Aorta (tissue), 5 donors: ENCODE measurements at places on chromosomes 4 and X. TPM values are rescaled to one million over a fixed set of nuclear protein-coding genes. Genes with fewer than 3 reads are reported as not detected.
A peak's percentile ranks its signal among the peaks of the same experiment; 100 is the strongest.

DNA sequence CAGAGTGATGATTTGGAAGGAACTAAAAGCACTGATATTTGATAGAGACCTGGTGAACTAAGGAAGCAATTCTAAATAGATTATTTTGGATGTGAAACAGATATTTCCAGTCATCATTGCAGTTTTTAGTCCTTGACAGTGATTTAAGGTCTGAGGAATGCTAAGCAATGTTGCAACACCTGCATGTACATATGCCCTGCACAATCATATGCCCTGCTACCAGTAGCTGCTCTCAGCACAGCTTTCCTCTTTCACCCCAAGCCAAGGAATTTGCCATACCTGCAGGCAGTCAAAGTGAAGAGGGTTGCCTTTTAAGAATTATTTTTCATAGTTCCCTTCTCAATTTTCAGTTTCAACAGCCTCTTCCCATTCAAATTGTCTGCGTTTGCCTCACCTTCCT is 8.7 kb upstream of the FAM47A start:
- no peak for DNase-seq

DNA sequence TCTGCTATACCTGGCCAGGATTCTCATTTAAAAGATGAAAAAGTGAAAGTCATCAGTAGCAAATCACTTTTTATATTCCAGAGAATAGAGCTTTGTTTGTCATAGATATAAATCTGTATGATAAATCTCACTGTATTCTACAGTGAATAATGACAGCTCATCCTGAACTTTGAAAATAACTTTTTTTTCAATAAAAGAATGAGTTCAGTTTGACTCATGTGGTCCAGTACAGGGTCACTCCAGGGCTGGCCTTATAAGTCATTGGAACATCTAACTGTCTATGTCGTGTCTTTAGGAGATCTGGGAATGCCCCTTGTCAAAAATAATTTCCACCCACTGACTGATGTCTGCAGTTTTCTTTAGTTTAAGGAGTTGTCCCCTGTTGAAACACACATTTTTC is 18.5 kb upstream of the CXCL8 start:
- DNase-seq = no peak

- no peak for DNase-seq
Observed at GRCh38 chr4:103424853-103425252, 226.7 kb upstream of the CENPE start.

- DNase-seq = no peak
Observed at GRCh38 chr4:53436251-53436650, 58.8 kb downstream of the FIP1L1 start.

DNA sequence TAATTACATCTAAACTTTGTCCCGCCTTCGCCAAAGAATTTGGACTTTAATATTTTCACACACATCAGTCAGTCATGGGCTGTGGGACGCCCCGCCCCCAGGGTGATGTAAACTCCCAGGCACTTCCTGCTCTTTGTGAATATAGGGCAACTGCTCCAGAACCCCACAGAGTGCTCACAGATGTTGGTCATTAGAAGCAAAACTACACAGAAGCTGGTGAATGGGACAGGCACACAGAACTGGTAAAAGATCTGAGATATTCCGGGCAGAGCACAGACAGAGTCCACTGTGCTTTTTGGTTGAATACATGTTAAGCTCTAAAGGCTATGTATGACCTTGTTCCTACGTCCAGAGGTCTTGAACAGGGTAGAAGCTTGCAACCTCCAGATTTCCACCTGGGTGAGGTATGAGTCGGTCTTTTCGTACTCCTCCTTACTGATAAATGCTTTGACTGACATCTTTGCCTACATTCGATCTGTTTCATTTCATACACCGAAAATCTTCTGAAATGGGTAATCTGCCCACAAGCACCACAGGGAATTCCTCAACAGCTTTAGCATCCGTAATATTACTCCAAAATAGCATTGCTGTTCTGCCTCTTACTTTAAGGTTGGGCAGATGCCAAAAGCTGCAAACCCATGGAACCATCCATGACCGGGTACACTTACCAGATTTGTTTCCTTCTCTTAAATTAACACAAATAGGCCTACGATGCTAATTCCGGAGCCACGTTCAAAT is 144.6 kb downstream of the AMELX start:
- peak; percentile 67 for DNase-seq

DNA sequence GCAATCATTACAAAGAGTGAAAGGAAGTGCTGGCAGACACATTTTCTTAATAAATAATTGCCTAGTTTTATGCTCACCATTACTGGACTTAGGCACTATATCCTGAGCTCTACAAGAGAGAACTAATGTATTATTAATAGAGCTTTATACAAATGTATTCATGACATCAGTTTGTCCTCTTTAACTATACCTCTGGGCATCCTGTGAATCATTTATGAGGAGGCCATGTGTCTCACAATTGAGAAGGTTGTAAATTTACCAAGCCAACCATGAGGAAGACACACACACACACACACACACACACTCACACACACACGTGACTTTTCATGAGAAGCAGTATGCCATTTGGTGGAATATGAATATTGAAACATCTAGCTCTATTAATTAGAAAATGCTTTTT is 728.2 kb downstream of the ARAP2 start:
- DNase-seq = no peak

DNA sequence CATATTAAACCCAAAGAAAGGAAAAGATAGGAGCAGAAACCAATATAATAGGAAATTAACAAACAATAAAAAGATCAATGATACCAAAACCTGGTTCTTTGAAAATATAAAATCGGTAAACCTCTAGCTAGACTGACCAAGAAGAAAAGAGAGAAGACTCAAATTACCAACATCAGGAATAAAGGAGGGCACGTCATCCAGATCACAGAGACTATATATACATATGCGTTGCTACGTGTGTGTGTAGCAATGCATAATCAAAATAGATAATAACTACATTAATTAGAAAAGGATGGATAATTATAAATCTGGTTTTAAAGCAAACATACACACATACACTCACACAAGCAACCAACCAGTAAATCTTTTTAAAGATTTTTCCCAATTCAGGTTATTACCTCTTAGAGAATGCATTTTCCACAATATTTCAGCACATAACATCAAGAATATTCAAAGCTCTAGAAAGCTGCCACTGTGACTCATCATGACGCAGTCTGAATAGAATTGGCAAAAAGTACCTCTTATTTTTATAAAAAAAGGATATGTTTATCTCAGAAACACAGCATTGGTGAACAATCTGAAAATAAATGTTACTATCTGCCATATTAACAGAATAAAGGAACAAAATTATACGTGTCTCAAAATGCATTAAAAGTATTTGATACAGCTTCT is 41.4 kb upstream of the USP9X start:
- no peak for DNase-seq

DNA sequence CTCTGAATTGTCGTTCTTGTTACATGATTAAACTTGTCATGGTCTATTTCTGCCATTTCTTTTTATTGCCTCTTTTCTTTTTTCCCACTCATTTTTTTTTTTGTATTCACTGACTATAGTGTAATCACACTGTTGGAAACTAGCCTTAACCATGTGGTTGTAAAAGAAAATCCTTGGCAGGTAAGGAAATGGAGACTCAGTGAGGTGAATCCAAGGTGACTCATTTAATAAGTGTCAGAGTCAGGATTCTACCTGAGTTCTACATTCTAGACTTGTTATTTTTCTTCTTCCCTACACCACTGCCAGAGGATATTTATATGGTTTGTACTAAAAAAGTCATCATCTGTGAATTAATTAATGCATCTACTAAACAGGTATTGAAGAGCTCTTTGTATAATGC is 152.2 kb downstream of the CBLL2 start:
- DNase-seq = no peak

DNA sequence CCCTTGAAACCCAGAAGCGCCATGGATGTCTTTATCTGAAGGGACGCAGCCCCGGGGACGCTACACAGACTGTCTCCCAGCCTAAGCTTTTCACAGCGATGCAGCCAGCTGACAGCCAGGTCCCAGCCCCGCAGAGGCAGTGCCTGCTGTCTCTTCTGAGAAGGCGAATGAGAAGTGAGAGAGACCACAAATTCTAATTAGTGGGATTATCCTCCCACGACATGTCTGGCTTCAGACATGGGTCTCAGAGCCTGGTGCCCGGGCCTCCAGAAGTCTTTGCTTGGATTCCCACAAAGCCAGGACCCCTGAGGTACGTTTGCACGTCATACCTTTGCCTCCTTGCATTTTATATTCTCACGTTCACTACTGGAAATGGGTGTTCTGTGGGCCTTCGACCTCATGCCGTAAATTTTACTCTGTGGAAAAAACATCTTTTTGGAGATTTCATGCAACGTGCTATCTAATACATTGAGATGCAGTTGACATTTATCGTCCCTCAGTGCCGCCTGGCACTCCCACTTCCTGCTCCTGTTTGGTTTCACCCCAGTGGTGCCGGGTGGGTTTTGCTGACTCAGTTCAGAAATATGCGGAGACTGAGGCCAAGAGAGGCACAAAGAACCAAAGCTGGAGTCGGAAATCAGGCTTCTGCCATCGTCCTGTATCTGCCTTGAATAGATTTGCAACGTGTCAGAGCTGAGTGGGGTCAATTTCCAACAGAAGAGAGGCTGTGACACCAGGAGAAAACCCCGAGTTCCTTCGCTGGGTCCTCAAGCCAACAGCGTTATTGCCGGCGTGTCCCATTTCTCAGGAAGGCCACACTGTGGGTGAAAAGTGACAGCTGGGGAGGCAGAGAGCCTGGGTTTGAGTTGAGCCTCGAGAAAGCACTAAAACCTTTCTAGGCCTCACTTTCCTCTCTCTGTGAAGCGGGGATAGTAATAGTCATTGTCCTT is 114.4 kb downstream of the STK32B start:
- DNase-seq = peak; percentile 46

DNA sequence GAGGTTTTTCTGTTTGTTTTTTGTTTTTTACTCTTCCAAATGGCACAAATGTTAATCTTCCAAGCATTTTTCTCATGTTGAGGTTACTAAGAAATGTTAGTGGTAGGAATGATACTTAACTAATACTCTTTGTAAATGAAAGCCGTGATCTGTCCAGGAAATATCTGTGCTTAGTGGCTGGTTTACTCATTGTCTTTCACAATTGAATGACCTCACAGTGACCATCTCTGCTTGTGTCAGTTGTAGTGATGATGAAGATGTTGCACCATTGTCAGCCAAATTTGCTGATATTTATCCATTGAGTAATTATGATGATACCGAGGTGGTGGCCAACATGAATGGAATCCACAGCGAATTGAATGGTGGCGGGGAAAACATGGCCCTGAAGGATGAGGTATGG is 93.5 kb downstream of the TNIP2 start:
- no peak for DNase-seq

GRCh38 chr4:166823848-166824247 is 410.4 kb downstream of the SPOCK3 start:
- no peak for DNase-seq

DNA sequence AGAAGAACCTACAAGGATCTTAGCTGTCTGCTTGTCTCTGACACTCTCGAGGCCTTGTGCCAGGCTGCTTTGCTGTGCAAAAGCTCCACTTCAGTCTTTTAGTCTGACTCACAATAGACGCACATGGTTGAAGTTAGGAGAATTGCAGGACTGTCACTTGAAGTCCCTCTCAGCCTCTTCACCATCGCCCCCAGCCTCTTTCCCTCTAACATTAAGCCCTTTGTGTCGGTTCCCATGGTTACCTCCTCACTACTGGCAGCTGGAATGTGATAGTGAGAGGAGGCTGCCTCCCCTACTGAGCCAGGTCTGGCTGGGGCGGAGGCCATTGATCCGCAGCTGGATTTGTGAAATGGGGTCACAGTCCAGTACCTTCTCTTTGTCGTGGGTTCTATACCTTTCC is 201.8 kb downstream of the SOWAHB start:
- DNase-seq = peak; percentile 59

DNA sequence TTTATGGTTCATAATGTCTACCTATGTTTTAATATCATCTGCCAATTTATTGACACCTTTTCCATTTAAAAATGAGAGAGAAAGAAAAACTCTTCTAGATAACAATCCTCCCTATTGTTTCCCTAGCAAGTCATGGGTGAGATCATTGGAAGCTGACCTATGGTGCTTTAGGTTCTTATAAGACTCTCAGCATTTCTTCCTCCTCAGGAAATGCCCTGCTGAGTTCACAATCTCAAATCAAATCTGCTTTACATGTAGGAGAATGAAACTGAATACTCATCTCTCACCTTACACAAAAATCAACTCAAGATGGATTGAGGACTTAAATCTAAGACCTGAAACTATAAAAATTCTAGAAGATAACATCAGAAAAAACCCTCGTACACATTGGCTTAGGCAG is 267.4 kb downstream of the RAPGEF2 start:
- DNase-seq = no peak

The KIAA1210 gene
- total RNA-seq = not detected

The CFAP299 gene
- total RNA-seq = not detected

The ACTRT1 gene
- not detected for total RNA-seq
